SW 1271 (cell line): ENCODE measurements at places on chromosomes 5 and 9.

DNA sequence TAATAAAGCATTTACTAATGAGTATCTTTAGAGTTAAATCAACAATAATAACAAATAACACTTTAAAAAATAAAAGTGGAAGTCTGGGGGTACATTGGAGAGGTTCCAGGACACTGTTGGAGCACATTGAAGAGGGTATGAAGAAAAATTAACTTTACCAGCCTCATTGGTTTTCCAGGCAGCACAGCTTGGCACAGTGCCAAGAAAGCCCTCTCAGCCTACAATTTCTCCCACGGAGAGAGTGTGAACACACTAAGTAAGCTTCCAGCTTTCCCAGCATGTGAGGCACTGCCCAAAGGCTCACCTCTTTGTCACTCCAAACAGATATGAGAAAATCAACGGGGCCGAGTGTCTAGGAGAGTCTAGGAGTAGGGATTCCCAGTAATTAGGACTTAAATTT, 1912.8 kb upstream of the NUDT12 start:
- no peak for DNase-seq

GRCh38 chr9:89464300-89464901, 33.5 kb downstream of the SEMA4D start:
- no peak for DNase-seq

GRCh38 chr5:9387879-9388278, 158.0 kb downstream of the SEMA5A start:
- peak; percentile 5 for DNase-seq

GRCh38 chr5:58188262-58188651, 271.6 kb downstream of the PLK2 start:
- peak; percentile 97 for DNase-seq

DNA sequence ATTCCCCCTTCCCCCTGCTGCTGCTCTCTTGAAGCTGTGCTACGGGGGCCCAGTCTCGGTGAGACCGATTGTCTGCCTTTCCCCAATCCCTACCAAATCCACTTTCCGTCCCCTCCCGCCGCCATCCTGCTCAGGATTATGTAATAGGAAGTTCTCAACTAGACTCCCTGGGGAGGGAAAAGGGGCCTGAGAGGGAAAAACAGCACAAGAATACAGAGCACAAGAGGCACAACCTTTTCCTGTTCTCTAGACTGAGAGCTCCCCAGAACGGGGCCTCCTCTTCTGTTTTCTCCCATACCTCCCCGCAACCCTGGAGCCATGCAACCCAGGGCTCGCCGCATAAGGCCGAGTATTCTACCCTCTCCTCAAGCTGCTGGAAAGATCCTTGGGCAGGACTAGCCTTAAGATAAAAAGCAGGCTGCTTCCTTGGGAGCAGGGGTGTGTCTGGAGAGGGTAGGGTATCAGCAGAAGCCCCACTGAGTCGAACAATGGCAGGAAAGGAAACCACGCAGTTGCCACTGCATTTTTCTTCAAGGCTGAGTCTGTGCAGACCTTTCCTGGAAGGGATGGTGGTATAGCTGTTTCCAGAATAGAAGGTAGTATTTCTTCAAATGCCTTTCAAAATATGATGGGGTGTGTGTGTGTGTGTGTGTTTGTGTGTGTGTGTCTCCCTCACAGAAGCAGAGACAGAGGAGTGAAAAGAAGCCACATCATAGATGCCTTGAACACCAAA, 12.9 kb downstream of the MYORG start:
- DNase-seq: no peak

GRCh38 chr5:64458948-64459347, 46.9 kb upstream of the RGS7BP start:
- no peak for DNase-seq

- DNase-seq: no peak
These were observed 30.5 kb upstream of the HK3 start for GRCh38 chr5:176929654-176930053.
